ENCODE measurements at places on chromosomes 6 and 20.
A peak's percentile ranks its signal among the peaks of the same experiment; 100 is the strongest.

GRCh38 chr20:11810311-11811083, 107.2 kb upstream of the BTBD3 start:
- peak; percentile 48 for DNase-seq

GRCh38 chr6:17813542-17813941, 106.8 kb upstream of the NUP153 start:
- DNase-seq, result no peak

DNA sequence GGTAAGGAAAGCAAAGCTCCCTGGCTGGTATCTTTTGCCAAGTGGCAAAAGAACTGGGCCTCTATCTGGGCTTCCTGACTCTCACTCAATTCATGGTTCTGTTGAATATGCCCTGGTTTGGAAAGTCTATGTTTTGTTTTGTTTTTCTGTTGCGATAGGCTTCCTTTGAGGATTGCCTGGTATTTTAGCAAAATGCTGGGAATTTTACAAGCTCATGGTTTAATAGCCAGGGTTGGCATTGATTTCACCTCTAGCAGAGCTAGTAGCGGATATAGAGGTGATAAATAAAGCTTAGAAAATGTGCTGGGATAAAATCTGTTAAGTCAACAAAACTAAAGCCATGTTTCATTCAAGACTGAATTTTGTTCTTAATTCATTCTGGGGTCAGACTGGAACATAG, 109.9 kb downstream of the RNF144B start:
- DNase-seq, result no peak

GRCh38 chr6:27901801-27902200, 10.4 kb downstream of the OR2B2 start:
- no peak for DNase-seq

GRCh38 chr6:27096834-27097511, 150.5 kb upstream of the PRSS16 start:
- DNase-seq, result peak; percentile 59

GRCh38 chr6:133894369-133894768, 5.5 kb downstream of the TCF21 start:
- DNase-seq, result no peak

- DNase-seq, result no peak
Measured at GRCh38 chr6:12962529-12962928, 246.0 kb downstream of the PHACTR1 start.

DNA sequence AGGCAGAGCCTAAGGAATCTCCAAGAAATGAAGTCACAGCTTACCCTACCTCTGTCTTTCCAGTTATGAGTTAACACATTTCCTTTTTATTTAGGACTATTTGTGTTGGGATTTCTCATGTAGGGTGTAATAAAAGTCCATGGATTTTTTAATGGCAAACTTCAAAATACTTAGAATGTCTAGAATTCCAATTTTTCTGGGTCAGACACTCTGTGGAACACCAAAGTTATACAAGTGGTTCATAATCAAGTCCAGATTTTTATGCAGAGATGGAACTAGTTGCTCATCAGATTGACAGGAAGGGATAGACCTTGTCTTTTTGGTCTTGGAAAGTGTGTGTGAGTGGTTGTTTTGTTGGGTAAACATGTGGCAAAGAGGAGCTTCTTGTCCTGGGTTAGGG, 303.5 kb upstream of the RNF24 start:
- no peak for DNase-seq

- DNase-seq, result no peak
Measured at GRCh38 chr6:137510923-137511322, 16.7 kb upstream of the OLIG3 start.
